PC-3 (cell line): ENCODE measurements at places on chromosomes 1 and 21. TPM values are rescaled to one million over a fixed set of nuclear protein-coding genes. Genes with fewer than 3 reads are reported as not detected.

DNA sequence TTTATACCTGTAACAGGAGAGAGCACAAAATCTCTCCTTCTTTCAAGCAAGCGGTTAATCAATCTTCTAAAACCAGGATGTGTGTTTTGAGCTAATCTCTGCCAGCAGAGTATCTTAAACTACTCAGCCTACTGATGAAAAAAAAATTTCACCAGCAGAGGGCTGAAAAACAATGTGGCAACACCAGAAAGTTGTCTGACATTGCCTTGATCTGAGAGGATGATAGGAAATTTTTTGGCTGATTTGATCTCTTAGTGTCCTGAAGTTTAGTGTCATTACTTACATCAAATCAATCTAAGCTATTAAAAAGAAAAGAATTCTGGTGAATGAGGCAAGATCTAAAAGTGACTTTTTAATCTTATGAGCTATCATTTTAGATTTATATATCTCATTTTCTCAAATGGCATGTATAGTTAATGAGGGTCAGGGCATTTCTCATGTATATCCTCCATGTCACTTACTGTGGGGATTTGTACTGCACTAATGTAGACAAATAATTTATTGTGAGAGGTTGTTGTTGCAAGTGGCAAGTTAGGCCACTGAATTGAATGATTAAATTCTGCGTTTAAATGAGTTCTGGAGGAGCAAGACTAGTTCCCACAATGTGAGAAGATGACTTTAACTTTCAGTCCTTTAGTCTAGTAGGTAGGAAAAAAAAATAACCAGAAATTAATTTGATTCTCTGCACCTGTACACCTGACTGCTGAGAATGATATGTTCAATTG lies 10.9 kb downstream of the ADAMTS1 start:
- H3K27me3 ChIP-seq, result no peaks in the 10 kb centered on the region
- H3K4me1 ChIP-seq, result peaks cover 15% of the 10 kb centered on the region; the same call in 1 of the 2 replicates
- no peak overlapping the region for H3K4me3 ChIP-seq
- no peak overlapping the region for H3K27ac ChIP-seq
- peak; percentile 38 for DNase-seq
- peaks cover 22% of the 10 kb centered on the region for H3K36me3 ChIP-seq

DNA sequence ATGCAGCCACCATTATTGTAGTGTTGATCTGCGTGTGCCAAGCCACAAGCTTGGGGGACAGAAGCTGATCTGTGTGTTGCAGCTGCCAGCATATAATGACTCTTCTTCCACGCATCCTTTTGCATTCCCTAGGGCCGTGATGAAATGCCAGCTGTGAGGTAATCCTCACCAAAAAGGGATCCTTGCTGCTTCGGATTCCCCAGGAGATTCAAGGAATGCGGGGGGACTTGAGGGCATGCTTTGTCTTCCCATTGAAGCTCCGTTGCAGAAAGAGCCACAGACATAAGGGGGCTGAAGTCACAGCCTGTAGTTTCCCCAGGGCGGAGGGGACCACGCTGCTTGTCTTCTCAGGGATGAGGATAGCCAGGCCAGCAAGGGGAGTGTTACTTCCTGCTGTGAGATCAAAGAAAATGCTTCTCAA lies 281.6 kb upstream of the FMN2 start:
- no peaks in the 10 kb centered on the region for H3K27me3 ChIP-seq
- H3K27ac ChIP-seq, result no peak overlapping the region
- H3K4me3 ChIP-seq, result no peak overlapping the region
- no peaks in the 10 kb centered on the region for H3K36me3 ChIP-seq
- peaks cover 19% of the 10 kb centered on the region for H3K4me1 ChIP-seq

Gene FABP3
- 0.40 TPM in 1 of 2 replicates, not detected in the other for total RNA-seq

- peak overlapping the region; percentile 60 for H3K4me3 ChIP-seq
- H3K36me3 ChIP-seq, result no peaks in the 10 kb centered on the region
- no peaks in the 10 kb centered on the region for H3K27me3 ChIP-seq
- peaks cover 20% of the 10 kb centered on the region for H3K4me1 ChIP-seq
- H3K27ac ChIP-seq, result peak overlapping the region; percentile 20
Measured at GRCh38 chr1:243420946-243421685, 165.3 kb downstream of the SDCCAG8 start.

Gene SYT2
- total RNA-seq, result not detected in 2 replicates

- no peaks in the 10 kb centered on the region for H3K4me1 ChIP-seq
- no peak for DNase-seq
- H3K27ac ChIP-seq, result no peak overlapping the region
- H3K4me3 ChIP-seq, result no peak overlapping the region
- no peaks in the 10 kb centered on the region for H3K36me3 ChIP-seq
Measured at GRCh38 chr1:143661418-143662101, 310.2 kb downstream of the FAM72C start.

Gene SVBP
- 32.7 and 39.7 TPM in 2 replicates for total RNA-seq

Gene ALPL
- total RNA-seq, result 0.73 and 0.86 TPM in 2 replicates

- peaks cover 24% of the 10 kb centered on the region for H3K4me1 ChIP-seq
- no peak overlapping the region for H3K4me3 ChIP-seq
- no peaks in the 10 kb centered on the region for H3K36me3 ChIP-seq
- no peak for DNase-seq
Measured at GRCh38 chr21:42735061-42735460, 81.6 kb downstream of the PDE9A start.

DNA sequence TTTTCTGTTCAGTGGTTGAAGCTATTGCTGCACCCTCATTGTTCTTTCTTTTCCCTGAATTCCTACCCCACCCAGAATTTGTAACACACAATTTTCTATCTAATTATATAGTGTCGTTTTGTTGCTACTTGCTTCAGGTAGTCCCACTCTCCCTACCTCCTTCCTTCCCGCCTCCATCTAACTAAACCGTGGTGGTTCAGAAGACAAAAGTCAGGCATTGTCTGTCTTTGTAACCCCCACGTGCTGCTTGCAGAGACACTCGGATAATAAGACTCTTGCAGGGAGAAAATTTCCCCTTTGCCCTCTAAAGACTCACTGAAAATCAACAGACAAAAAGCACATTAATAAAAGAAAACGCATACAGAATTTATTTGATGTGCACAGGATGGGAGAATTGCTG lies 46.2 kb upstream of the BTG3 start:
- no peaks in the 10 kb centered on the region for H3K4me1 ChIP-seq
- no peak for DNase-seq
- H3K36me3 ChIP-seq, result no peaks in the 10 kb centered on the region
- 0 out of 2 replicates have a peak, but pooled peaks cover 5% of the 10 kb centered on the region for H3K27me3 ChIP-seq
- H3K4me3 ChIP-seq, result no peak overlapping the region

Gene FGGY
- 7.4 and 10.1 TPM in 2 replicates for total RNA-seq

DNA sequence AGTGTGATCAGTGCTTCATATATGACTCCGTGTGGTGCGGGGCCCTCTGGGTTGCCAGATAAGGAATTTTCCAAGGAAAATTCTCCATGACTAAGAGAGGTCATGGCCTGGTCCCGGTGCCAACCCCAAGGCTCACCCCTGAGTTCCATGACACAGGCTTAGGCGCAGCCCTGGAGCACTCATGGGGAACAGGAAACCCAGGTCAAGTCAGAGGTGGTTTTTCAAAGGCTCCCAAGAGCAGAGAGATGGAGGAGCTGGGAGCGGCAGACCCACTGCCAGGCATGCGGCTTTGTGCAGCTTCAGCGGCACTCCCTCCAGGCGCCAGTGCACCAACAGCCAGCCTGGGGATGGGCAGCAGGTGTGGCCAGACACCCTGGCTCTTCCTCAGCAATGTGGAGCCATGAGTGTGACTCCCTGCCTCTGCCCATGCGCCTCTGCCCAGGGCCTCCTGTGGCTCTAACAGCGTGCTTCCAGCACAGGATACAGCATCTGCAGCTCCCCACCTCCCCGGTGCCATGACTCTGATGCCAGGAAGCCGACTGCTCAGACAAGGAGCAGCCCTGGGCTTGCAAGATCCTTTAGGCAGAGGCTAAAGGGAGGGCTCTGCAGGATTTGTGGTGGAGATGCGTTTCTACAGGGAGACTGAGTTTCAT lies 47.3 kb downstream of the GPR161 start:
- H3K4me1 ChIP-seq, result peaks cover 17% of the 10 kb centered on the region
- H3K4me3 ChIP-seq, result no peak overlapping the region
- no peaks in the 10 kb centered on the region for H3K36me3 ChIP-seq
- H3K27ac ChIP-seq, result peak overlapping the region; percentile 42

- H3K27me3 ChIP-seq, result no peaks in the 10 kb centered on the region
- peak; percentile 41 for DNase-seq
- peak overlapping the region; percentile 51 for H3K27ac ChIP-seq
- peak overlapping the region; percentile 85 for H3K4me3 ChIP-seq
- H3K4me1 ChIP-seq, result peaks cover 42% of the 10 kb centered on the region
- H3K36me3 ChIP-seq, result no peaks in the 10 kb centered on the region
Measured at GRCh38 chr21:29299046-29299915, 559 bp downstream of the BACH1 start.

DNA sequence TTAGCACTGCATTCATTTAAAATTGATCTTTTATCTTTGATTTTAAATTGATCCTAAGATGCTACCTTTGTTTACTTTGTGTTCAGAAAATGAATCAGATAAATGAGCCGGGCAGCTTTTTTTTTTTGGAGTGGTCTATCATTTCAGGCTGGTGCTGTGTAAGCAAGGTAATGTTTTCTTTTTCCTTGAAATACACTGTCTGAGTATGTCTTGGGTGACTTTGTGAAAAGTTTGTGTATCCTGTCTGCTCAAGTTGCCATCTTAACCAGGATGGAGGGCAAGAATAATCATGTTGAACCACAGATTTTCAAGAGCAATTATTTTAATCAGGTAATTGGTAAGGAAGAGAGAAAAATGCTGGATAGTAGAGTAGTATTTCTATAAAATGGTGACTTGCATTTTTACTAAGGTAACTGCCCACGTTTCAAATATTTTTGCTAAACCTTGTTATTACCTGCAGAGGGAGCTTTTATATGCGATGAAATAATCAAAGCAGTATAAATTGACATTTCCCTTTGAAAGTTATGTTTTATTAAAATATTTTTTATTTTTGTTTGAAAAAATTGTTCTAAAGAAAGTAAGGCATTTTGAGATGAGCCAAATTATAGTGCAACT lies 11.1 kb downstream of the ADGRL2 start:
- DNase-seq, result peak; percentile 43
- no peaks in the 10 kb centered on the region for H3K36me3 ChIP-seq
- H3K4me3 ChIP-seq, result no peak overlapping the region
- H3K27ac ChIP-seq, result no peak overlapping the region
- H3K4me1 ChIP-seq, result no peaks in the 10 kb centered on the region

DNA sequence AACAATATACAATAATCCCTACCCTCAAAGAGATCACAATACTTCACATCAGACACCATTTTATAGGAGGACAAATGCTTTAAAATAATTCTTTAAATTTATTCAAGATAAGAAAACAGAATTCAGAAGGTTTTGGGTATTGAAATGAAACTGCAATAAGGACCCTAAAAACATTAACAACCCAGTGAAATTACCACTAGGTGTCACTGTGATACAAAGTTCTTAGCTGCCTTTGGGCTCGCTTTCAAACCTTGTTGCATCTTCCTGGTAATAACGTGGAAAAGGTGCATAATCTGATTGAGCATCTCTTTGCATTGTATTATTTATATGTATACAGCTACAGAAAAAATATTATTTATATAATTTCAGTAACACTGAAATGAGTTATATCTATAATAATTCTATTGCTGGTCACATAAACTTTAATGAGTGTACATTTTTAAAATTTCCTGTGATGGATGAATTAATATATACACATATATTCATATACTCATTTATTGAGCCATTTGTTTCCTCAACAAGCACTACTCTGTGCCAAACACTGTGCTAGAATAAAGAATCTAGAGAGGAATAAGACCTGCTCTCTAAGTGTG lies 185.2 kb downstream of the FAF1 start:
- H3K4me1 ChIP-seq, result no peaks in the 10 kb centered on the region
- DNase-seq, result peak; percentile 77
- no peaks in the 10 kb centered on the region; the same call in 1 of the 2 replicates for H3K36me3 ChIP-seq
- H3K27ac ChIP-seq, result no peak overlapping the region
- H3K4me3 ChIP-seq, result no peak overlapping the region

DNA sequence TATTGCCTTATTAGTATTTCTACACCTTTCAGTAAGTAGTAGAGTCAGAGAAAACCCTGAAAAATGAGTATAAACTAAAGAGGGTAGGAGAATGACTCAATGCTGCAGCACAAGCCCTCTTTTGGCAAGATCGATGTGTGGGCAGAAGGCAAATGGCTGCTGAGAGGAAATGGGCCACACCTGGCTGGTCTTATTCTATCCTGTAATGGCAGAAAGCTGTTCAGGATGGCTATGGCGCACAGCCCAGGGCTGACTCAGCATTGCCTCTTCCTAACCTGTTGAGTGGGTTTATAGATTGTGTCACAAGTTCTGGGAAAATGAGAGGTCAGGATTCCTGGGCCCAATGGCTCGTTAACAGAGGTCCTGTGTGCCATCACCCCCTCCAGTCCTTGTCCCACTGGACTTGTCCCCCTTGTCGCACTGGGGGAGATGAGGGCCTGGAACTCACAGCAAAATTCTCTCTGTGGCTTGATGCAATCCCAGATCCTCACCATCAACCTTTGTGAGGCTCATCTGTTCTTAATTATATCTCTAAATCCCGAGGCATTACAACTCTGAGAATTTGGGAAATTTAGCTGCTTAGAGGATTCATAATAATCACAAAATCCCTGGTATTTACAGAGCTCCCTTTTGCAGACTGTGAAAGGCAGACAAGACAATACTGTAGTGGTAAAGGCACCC lies 13.2 kb downstream of the HMGB4 start:
- no peak overlapping the region for H3K27ac ChIP-seq
- no peaks in the 10 kb centered on the region for H3K27me3 ChIP-seq
- H3K4me1 ChIP-seq, result no peaks in the 10 kb centered on the region
- H3K36me3 ChIP-seq, result no peaks in the 10 kb centered on the region
- H3K4me3 ChIP-seq, result no peak overlapping the region

DNA sequence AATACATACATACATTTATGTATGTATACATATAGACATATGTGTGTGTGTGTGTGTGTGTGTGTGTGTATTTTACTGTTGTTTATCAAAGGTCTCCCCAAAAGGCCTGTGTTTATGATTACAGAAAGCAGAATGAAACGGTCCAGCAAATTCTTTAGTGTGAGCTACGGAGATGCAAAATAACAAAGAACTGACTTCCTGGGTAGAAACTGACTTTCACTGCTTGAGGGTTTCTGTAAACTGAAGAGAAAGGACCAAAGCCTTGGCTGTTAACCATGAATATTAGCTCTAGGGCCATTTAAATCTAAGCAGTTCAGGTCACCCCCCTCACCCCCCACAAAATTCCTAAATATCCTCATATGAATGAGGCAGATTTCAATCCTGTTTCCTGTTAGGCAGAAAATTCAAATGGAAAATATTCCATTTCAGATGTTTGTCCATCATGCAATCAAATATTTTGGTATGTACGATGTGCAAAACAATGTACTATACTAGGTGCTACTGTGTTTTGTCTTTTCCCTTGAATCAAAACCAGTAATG lies 213.2 kb downstream of the TGFB2 start:
- no peak overlapping the region for H3K4me3 ChIP-seq
- no peak overlapping the region for H3K27ac ChIP-seq
- no peak for DNase-seq
- H3K4me1 ChIP-seq, result peaks cover 11% of the 10 kb centered on the region
- H3K36me3 ChIP-seq, result no peaks in the 10 kb centered on the region

Gene KCTD3
- 48.4 and 52.8 TPM in 2 replicates for total RNA-seq
